ENCODE measurements at places on chromosomes 7 and 10.

DNA sequence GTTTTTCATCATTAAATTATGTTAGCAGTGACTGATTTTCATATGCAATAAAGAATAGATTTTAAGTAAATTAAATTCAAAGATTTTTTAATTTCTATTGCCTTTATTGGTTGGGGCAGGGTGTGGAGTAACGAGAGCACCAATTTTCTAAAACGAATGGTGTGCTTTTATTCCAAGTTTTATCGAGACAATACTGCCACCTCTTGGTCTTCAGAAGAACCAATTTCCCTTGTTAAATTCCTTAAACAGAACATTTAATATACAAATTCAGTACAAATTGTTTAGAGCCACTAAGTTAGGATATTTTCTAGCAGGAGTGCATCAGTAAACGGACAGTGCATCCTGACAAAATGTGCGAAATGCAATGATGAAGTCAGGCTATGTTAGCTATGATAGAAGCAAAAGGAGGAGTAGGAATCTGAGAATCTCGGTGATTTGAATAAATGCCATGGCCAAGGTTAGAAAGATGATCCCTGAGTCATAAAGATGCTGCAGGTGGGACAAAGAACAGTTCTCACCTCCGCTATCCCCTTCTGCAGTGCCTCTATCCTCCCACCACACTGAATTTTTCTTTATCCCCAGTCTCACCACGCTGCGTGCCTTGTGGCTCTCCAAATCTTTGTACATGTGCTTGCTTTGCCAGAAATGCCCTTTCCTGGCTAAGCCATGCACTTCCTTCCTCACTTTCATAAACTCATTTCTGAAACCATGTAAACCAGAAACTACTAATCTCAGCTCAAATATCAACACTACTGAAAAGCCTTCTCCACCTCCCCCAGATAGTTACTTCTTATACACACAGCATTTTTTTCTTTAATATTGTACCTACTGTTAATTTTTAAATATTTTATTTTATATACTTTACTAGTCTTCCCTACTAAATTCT, 31.9 kb upstream of the AGBL3 start:
- no peak for DNase-seq

- DNase-seq, result no peak
These were observed 1.3 kb downstream of the DDX50 start for GRCh38 chr10:68902382-68902781.

GRCh38 chr10:16732376-16732775, 84.8 kb downstream of the RSU1 start:
- no peak for DNase-seq

- DNase-seq, result no peak
These were observed 117.3 kb downstream of the SVIL start for GRCh38 chr10:29517352-29517923.

DNA sequence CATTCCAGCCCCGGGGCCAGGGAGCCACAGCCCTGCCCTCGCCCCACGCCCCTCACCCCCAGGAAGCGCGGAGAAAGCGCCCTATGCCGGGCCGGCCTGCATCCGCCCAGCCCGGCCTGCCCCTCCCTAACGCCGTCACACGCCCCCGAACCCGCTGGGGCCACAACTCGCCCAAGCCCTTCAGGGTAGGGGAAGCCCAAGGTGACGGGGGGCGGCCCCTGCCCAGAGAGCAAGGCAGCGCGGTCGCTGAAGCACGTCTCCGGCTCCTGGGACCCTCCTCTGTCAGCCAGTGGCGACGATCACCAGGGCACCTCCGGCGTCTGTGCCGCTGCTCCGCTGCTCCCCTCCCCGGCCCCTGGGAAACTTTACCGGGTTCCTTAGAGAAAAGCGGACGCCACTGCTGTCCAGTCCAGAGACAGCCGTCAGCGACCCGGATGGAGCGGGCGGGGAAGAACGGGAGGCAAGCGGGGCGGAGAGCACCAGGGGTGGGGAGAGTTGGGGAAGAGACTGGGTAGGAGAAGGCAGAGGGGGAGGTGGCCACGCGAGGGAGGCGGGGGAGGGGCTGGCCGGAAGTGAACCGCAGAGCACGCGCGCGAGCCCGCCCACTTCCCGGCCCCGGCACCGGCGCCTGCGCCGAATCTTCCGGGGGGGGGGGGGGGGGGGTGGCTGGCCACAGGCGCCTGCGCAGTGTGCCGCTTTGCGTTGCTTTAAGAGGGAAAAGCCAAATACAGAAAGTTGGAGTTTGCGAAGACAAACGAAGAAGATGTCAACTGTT, at the start of gene HERC4:
TSS of gene HERC4 (minus strand) at position 509 of the 775 bp plus-strand sequence. CDS start 2,175 bp downstream, outside the sequence.
- DNase-seq, result peak; percentile 85

- no peak for DNase-seq
These were observed 2.5 kb downstream of the LFNG start for GRCh38 chr7:2521952-2522591.

- no peak for DNase-seq
These were observed 8.2 kb downstream of the PPIF start for GRCh38 chr10:79355420-79356017.

- DNase-seq, result no peak
These were observed 16.7 kb downstream of the POT1 start for GRCh38 chr7:124912972-124913371.

DNA sequence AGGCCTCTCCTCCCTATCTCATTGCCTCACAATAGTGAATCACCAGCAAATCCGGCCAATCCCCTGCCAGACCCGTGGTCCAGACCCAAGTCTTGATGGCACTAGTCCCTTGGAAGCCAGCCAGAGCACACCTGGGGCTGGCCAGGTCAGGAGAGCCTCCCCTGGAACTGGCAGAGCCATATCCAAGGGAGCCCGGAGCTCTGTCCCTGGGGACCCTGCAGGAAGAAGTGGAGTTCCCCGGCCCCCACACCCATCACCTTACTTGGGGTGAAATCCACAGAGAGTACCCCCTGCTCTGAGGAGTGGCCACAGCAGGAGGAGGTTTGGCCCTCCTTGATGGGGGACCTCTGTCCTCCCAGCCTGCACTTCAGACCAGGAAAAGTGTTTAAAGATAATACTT, 122.5 kb downstream of the HECW1 start:
- DNase-seq, result no peak

- DNase-seq, result no peak
These were observed 25.5 kb downstream of the LRRC27 start for GRCh38 chr10:132357286-132358058.

- DNase-seq, result no peak
These were observed 26.3 kb upstream of the IFRD1 start for GRCh38 chr7:112423987-112424386.

DNA sequence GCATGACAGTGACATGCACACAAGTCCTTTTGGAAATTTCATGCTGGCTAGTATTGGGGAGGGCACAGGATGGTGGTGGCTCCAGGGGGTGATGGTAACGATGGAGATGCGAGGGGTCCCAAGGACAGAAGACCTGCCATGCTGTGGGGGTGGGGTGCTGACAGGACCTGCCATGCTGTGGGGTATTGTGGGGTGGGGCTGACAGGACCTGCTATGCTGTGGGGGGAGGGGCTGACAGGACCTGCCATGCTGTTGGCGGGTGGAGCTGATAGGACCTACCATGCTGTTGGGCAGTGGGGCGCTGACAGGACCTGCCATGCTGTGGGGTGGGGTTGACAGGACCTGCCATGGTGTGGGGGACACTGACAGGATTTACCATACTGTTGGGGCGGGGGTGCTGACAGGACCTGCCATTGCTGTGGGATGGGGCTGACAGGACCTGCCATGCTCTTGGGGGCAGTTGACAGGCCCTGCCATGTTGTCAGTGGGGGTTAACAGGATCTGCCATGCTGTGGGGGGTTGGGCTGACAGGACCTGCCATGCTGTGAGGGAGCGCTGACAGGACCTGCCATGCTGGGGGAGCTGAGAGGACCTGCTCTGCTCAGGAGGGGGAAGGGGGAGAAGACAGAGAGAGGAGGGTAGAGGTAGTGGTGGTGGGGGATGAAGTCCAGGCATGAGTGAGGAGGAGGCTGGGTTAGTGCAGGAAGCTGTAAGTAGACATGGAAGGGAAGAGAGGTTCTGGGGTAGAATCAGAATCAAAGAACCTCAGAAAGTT, 36.2 kb upstream of the RET start:
- no peak for DNase-seq

GRCh38 chr7:54084340-54084739, 457.8 kb upstream of the VSTM2A start:
- no peak for DNase-seq

DNA sequence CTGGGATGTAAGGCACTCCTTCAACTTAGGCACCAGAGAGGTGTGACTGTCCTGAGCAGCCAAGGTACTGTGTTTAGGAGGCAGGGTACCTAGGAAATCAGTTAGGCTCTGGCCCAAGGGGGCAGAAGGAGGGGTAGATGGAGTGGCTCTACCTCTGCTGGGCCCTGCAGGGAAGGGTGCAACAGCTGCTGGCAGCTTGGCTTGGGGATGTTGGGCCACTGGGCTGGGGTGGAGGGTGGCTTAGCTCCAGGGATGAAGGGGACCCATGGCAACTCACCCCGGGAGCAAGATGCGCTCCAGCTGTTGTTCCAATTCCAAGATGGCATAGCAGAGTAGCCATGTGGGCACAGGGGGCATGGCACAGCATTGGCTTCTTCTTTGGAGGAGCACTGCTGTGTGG, 42.1 kb downstream of the NEURL1 start:
- no peak for DNase-seq

GRCh38 chr10:88759366-88760101, at the start of gene LIPN:
Gene LIPN, plus strand, starts transcription at chr10:88760020. Its CDS starts 1,386 bp downstream, at chr10:88761406.
- DNase-seq, result no peak

DNA sequence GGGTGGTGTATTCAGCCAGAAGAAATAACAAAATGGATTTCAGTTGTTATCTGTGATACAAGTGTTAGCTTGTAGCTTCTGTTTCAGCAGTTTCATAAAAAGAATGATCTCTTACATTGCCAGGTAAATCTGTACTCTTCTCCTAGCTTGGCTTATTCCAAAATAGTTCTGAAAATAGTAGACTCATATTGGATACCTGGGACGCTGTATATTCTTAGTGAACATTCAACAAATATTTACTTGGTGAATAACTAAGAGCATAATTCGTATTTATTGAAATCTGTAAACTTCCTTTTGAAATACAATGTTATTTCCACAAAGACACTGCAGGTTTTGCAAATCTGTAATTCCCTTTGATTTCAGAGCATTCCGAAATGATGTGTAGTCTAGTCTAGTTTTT, 249.2 kb downstream of the ADK start:
- DNase-seq, result no peak

DNA sequence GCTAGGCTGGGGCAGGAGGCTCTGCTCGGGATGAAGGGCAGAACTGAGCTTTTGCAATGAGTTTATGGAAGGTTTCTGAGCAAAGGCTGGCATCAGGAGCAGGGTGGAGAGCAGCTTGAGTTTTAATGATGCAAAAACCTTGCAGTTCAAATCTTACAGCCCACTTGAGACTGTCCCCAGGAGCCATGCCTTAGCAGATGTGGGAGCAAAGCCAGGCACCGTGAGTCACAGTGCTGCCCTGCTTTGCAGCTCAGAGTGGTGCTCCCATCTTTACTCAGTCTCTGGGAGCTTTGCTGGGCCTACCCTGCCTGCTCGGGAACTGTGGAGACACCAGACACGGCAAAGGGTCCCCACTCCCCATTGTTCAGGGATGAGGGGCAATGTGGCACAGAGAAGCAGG, 122.4 kb upstream of the NPS start:
- no peak for DNase-seq

GRCh38 chr7:953547-954327, 743 bp downstream of the ADAP1 start:
- DNase-seq, result no peak

- no peak for DNase-seq
These were observed 65.2 kb downstream of the KLHDC10 start for GRCh38 chr7:130135208-130136205.

DNA sequence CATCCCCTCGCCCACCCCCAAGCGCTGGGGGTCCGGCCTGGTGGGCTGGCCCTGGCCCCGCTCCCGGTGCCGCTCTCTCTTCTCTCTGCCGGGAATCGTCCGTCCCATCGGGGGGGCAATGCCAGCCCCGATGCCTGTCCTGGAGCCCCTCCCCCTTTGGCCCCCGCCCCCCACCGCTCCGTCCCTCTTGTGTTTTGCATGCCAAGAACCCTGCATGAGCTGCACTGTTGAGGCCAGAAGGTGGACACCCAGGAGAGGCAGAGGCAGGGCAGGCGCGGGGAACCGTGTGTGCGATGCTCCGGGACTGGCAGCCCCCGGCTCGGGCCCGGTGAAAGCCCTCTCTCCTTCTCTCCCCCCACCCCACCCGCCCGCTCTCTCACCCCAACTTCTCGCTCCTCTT, 22.1 kb upstream of the HSPB1 start:
- DNase-seq, result no peak

GRCh38 chr7:142637240-142637639, 112.0 kb upstream of the PRSS1 start:
- no peak for DNase-seq

- DNase-seq, result no peak
These were observed 13.9 kb downstream of the FKBP6 start for GRCh38 chr7:73341877-73342276.

DNA sequence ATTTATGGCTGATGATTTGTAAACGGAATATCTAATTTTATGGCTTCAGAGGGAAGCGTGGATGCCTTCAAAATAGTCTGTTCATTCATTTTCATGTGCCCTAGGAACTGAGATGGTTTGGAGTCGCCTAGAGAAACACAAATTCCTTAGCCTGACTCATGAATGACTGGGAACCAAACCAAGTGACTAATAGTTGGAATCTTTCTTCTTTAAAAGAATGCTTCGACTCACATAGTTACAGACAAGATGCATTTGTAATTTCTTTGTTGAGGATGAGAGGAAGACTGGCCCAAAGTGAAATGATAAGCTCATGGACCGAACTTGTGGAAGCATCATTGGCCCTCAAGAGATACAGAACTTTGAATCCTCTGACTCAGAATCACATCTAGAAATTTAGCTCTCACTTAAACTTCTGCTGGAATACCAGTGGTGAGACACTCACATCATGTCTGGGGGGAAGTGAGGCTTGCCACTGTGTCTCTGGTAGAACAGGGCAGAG, 1107.2 kb downstream of the NRG3 start:
- DNase-seq, result no peak

- DNase-seq, result no peak
These were observed 836 bp downstream of the DPYSL4 start for GRCh38 chr10:132187430-132188138.

GRCh38 chr10:30781670-30782121, 152.1 kb upstream of the LYZL2 start:
- DNase-seq, result no peak

GRCh38 chr7:73971704-73972341, 56.1 kb upstream of the ELN start:
- DNase-seq, result no peak

DNA sequence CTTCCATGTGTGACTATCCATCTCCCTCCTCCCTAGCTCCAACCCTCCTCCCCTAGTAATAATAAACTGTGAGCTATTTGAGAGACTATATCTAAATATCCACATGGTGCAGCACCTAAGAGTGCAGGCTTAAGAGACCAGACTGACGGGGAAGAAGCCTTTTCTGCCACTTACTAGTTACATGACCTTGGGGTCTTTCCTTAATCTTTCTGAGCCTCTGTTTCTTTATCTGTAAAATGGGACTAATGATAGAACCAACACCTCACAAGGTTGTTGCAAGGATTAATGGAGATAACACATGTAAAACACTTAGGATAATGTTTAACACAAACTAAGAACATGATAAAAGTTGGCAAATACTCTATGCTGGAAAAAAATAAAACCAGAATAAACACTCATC, 37.1 kb upstream of the FBXW4 start:
- no peak for DNase-seq

GRCh38 chr10:4944841-4945240, 18.4 kb upstream of the AKR1C1 start:
- DNase-seq, result no peak

GRCh38 chr7:134625550-134625949, 21.1 kb upstream of the BPGM start:
- DNase-seq, result no peak
